ENCODE measurements at places on chromosomes 5 and 9.

DNA sequence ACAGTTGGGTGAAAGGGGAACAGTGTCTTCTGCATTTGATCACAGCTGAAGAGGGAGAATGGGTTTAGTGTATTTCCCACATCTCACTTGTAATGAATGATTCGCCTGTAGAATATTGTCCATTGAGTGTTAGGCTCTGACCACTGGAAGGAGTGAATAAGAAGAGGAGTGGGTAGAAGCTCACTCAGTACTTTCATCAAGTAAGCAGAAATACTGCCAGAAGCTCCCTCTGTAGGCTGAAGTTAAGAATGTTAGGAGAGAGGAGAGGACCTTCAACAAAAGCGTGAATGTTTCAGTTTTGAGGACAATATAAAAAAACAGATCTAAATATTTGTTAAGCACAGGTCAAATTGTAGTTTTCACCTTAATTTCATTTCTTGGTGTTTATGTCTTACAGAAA lies 27.5 kb downstream of the FSD1L start:
- DNase-seq, result no peak

- no peak for DNase-seq
Observed at GRCh38 chr9:137743695-137744094, 124.9 kb downstream of the EHMT1 start.

- DNase-seq, result no peak
Observed at GRCh38 chr9:91428927-91429351, 5.3 kb upstream of the NFIL3 start.

GRCh38 chr9:113997610-113998009 lies 80.5 kb downstream of the AMBP start:
- DNase-seq, result peak; percentile 68
